Suppressor macrophage treated with lipopolysaccharide for 1 hour (primary cell): ENCODE measurements at places on chromosomes 2 and 18.

DNA sequence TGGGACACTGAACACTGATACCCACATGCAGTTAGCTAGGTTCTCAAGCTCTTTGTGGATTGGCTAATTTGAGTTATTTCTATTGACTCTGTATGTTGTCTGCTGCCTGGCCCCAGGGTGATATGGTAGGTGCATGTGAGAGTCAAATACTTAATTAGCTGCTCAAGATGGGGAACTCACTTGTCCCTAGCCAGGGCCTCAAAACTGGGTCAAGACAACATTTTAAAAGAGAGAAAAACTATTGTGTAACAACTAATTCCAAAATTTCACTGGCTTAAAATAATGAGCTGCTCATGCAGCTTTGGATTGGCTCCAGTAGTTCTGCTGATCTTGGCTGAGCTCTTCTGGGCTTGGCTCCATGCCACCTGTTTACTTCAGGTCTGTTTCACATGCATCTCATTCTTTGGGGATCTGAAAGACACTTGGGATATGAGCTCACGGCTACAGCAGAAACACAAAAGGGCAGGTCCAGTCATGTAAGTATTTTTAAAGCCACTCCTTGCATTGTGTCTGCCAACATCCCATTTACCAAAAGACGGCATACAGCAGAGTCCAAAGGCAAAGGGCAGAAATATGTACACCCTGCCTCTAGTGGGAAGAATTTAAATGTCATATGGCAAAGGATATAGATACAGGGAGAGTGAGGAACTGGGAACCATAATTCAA, 716.8 kb downstream of the SUCLG1 start:
- no peak for DNase-seq

DNA sequence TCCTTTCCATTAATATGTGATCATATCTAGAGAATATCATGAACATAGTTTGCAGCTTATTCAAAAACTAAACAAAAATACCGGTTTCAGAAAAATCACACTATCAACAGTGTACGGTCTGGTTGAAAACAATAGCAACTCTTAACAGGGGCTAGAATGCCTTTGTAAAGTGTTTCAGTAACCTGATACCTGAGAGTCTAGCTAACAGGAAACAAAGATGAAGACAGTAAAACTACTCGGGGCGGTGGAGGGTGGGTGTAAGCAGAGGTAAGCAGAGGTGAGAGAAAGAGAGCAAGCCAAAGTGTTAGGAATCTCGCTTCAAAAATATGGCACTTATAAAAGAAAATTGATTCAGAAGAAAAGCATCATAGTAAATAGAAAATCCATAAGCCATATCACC, 109.0 kb upstream of the RGPD4 start:
- no peak for DNase-seq

- no peak for DNase-seq
Measured at GRCh38 chr2:239790313-239790712, 234.8 kb downstream of the NDUFA10 start.

- DNase-seq, result peak; percentile 60
Measured at GRCh38 chr2:99067871-99068625, 73.5 kb upstream of the C2orf15 start.

DNA sequence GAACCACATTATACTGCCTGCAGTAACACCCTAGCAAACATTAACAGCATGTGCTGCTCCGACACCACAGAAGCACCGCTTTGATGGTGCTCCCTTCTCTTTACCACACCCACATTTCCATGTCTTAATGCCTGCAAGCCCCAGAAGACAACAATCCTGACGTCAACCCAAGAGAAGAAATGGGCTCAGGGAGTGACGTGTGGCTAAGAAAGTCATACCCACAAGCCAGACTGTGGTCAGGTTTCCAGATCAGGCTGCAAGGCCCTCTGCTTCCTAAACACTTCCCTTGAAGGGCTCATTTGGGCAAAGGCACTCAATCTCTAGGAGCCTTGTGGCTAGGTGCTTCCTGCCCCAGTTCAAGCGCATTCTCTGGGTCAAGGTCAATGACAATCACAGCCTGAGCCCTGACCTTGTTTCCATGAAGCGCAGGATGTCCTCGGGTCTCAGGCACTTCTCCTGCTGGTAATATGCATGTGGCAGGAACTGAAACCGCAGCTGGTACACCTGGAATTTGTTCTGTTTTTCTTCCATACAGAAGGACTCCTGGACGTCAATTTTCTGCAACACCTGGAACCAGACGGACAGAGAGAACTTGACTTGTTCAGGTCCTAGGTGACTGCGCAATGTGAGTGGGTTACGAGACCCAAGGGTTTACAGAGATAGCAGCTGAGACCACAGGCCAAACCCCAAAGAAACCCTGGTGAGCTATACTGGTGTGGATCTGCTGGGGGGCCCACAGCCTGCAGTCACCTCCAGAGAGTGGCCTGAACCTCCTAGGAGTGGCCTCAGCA, 67.2 kb downstream of the POLR1A start:
- DNase-seq, result peak; percentile 80

- no peak for DNase-seq
Measured at GRCh38 chr18:10950876-10951630, 198.3 kb downstream of the PIEZO2 start.

DNA sequence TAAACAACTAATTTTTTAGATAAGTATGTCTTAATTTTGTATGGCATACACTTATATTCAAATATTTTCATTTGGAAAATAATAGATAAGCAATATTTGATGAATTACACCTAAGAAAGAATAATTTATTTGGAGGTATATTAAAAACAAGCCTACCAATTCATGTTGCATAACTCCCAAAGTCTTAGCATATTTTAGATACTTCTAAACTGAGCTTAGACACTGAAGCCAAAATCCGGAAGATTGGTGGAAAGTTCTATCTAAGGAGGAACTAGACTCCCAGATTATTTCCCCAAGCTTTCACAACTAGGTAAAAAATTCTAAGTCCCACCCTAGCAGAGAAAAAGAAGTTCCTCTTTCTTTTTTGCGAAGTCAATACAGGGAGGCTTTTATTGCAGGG, 221.0 kb upstream of the MMADHC start:
- DNase-seq, result peak; percentile 7
